ENCODE measurements at places on chromosomes 3 and 15.

- no peak for DNase-seq
Measured at GRCh38 chr3:22383285-22383684, 632.3 kb upstream of the ZNF385D start.

GRCh38 chr3:75332794-75333193 lies 331.3 kb upstream of the FRG2C start:
- DNase-seq: no peak

- DNase-seq: no peak
Measured at GRCh38 chr3:74465715-74466410, 148.6 kb downstream of the CNTN3 start.

- no peak for DNase-seq
Measured at GRCh38 chr3:197730200-197730599, 6.5 kb downstream of the RUBCN start.

DNA sequence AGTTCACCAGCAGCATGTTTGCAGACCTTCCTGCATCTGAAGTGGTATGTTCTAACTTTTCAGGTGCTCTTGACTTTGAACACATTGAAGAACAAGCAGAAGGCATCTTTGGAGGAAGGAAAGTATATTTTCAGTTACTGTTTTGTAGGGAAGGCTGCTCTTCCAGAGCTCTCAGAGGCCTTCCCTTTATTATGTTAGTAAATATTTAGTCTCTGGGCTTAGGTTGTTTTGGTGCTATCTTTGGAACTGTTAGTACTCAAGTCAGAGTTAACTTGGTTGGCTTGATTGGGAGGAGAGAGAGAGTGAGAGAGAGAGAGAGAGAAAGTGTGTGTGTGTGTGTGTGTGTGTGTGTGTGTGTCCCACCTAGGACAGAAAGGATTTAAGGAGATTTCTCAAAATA lies 188.2 kb downstream of the ITPR1 start:
- DNase-seq: no peak

DNA sequence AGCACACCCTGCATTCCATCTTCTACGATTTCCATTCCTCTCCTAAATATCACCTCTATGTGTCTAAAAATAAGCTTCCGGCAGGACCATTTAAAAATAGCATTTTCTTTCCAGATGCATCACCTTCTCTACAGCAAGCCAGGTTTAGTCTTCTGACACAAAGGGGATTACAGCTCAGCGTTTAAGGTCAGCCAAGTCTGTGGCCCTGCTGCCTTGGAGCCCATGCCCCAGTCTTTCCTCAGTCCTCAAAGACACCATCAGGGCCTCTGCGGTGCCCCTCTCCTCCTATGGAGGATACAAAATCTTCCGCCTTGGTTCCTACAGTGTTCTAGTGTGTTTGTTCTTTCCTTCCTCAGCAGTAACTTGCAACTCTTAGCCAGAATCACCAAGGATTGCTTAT lies 3.8 kb downstream of the SELENOS start:
- DNase-seq: no peak

DNA sequence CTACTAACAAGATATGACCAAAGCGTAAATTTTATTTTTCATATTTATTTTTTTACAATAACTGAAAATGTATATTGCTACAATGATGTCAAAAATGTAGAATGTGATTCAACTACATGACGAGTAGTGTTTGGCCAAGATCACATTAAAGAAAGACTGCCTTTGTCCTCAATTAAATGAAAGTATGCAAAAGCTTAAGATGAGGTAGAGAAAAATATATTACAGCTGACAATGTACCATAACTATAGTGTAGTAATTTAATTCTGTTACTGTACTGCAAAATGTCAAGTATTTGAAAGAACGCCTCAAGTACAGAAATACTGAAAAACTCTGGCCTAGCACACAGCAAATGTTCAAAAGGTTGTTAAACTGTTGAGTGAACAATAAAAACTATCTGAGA lies 9.7 kb downstream of the PRICKLE2 start:
- no peak for DNase-seq

GRCh38 chr15:81363276-81363675 lies 10.7 kb downstream of the TMC3 start:
- DNase-seq: no peak

- DNase-seq: no peak
Measured at GRCh38 chr3:122488262-122488973, 26.3 kb downstream of the KPNA1 start.

DNA sequence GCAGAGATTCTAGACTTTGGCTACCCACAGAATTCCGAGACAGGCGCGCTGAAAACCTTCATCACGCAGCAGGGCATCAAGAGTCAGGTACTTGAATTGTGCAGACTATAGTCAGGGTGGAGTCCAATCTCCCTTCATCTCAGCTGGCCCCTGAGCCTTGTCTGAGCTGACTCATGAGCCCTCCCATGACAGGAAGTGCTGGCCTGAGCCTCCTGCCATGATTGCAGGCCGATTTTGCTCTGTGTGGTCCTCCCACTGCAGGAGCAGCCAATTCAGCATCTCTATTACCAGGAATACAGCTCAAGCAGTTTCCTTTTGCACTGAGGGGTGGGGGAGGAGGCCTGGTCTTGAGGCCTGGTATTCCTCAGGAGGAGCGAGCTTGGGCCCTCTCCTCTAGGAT lies 5.5 kb downstream of the AP2M1 start:
- no peak for DNase-seq

DNA sequence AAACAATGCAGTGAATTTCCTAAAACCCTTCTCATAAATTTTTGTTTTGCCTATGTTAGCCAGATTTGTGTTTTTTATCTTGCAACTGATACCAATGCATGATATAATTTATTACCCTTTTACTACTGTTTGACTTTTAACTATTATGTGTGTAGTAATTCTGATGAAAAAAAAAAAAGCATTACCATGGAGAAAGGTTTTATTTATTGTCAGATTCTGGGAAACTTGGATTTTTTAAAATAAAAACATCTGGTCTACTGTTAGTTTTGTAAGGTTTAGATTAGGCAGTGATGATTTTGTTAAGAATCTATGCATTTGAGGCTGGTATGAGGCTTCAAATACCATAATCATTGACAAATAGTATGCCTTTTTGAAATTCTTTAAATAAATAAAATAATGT lies 470.4 kb upstream of the ROBO1 start:
- DNase-seq: no peak

DNA sequence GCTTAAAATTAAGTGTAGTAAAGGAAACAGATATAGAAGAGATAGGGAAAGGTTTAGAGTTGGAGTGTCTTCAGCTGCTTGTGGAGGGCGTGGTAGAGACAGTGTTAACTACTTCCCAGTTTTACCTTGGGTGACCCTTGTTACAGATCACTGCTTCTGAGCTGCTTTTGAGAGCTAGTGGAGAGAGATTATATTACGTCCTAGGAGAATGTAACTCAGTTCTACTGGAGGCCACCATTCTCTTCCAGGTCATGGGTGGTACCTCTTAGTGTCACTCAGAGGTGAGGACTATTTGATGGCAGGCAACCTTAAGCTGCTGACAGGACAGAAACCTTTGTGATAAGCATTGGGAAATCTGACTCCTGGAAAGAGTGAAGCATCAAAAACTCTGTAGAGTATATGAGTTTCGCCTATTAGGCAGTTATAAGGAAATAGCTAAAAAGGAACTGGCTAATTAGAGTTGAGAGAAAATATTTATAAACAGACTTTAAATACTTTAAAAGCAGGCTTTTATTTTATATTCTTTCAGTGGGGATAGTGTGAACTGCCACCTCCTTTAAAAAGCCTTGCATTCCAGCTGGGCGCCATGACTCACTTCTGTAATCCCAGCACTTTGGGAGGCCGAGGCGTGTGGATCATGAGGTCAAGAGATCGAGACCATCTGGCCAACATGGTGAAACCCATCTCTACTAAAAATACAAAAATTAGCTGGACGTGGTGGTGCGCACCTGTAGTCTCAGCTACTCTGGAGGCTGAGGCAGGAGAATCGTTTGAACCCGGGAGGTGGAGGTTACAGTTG lies 106.5 kb downstream of the ZNF609 start:
- no peak for DNase-seq

GRCh38 chr3:79461129-79461792 lies 306.5 kb downstream of the ROBO1 start:
- DNase-seq: no peak

- no peak for DNase-seq
Measured at GRCh38 chr15:62365795-62366442, 200.8 kb upstream of the C2CD4B start.

GRCh38 chr15:99345832-99346462 lies 94.7 kb downstream of the LRRC28 start:
- no peak for DNase-seq

- DNase-seq: no peak
Measured at GRCh38 chr15:83605111-83605945, 48.6 kb upstream of the ADAMTSL3 start.

GRCh38 chr15:89985111-89985510 lies 16.0 kb upstream of the ZNF710 start:
- no peak for DNase-seq

- DNase-seq: no peak
Measured at GRCh38 chr3:39550354-39551051, 83.0 kb downstream of the MOBP start.

- DNase-seq: no peak
Measured at GRCh38 chr3:172511783-172512762, 11.2 kb downstream of the TNFSF10 start.

DNA sequence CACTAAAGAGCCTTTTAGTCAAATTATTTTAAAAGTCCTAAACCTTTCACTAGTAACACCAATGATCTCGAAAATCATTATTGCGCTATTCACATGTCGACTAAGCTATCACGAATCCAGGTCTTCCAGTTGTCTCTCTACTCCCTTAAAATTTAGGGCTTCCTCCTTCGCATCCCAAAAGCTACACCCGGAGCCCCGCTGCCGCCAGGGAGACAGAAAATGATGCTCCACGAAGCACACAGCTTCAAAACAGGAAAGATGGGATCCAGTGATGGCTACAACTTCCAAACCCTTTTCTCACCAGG lies 253 bp downstream of the IFT80 start:
- DNase-seq: no peak

GRCh38 chr3:101091489-101091888 lies 98.3 kb upstream of the ABI3BP start:
- no peak for DNase-seq

DNA sequence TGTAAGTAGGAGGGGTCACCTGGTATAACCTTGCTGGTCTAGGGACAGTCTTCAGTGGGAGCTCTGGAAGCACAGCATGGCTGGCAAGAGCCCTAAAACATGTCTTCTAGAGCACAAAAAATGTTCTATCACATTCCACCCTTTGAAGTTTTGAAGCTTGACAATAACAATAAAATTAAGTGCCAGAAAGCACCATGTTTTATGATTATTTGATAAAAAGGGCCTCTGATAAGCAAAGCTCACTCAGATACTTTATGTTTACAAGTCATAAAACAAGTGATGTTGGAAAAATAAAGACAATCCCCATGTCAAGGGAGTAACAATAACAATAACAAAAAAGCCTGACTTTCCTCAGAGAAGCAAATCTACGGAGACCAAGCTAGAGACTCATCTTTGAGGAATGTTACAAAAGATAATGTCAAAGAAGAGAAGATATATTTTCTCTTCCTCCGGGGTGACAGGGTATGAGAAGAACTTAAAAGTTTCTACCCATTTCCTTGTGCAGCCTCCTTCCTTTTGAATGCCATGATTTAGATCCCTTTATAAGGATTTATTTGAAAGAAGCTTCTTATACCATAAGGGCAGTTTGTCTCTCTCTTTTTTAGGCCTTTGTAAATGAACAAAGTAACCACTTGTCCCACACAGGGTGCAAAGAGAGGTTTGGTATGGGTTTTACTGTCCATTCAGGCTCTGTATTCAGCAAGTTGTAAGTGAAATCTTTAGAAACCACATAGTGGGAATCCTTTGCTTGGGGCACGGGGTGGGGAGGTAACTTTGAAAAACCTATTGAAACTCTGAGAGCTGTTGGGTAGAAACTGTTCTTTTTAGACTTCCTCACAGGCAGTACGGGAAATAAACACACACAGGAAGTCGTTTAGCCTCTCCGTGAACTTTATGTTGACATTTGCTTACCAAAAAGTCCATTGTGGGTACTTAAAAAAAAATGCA lies 109.6 kb upstream of the RBMS3 start:
- no peak for DNase-seq

DNA sequence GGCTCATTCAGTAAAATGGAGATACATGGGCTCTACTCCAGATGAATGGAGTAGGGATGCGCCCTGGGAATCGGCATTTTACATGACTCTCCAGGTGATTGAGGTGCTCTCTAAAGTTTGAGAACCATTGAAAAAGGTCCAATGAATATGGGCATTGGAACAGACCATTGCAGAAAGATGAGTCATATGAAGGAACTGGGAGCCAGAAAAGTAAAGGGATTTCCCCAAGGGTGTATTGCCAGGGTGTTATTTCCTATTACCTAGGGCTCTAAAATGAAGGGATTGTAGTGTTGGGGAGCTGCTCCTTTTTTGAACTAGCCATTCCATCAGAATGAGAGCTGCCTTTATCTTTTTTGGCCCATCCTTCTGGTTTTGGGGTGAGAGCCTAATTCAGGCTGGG lies 21.7 kb downstream of the CLDN11 start:
- no peak for DNase-seq

GRCh38 chr3:154990543-154990942 lies 89.6 kb upstream of the MME start:
- DNase-seq: no peak

- DNase-seq: no peak
Measured at GRCh38 chr3:175932586-175932985, 1073.5 kb downstream of the NAALADL2 start.

DNA sequence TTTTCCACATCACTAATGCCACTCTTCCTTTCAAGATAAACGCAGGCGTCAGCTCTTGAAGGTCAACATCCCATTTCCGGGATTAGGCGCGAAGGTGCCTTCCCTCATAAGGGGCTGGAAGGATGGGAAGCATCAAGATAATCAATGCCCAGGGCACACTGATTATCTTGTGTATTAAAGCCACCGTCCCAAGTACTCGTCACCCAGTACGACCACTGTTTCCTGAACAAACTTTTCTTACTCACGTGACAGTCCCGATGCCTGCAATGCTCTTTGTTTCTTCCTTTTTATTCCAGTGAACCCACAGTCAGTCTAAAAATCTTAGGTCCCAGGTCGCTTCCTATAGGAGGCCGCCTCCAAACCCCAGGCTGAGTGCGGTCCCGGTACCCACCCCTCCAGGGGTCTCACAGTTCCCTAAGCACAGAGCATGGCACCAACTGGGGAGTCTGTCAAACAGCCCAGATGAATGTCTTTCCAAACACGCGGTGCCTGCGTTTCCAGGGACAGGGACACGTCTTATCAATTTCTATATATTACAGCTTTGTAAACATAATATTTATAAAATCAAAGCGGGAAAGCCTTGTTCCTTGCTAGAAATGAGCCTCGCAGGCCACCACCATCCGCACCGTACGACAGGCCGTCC lies 589 bp downstream of the ANAPC13 start:
- no peak for DNase-seq

DNA sequence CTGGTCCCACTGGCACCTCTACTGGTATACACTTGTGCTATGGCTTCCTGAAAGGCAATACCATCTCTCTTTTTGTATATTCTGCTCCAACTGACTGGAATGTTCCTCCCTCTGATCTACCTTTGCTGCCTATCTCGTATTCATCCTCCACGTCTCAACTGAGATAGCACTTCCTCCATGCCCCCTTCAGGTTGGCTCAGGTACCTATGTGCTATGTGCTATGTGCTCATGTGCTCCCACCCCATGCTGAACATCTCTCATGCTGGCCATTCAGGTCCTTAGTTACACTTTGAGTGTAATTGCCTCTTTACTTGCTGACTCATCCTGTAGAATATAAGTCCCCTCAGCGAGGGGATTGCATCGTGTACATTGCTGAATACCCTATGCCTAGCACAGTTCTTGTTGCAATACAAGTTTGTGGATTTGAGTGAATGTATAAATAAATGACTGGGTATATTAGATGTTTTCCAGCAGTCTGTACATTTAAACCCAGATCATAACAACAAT lies 156.9 kb downstream of the SOX2 start:
- DNase-seq: no peak

GRCh38 chr3:130572769-130573168 lies 55.8 kb downstream of the COL6A6 start:
- DNase-seq: no peak
